ENCODE measurements at places on chromosomes 13 and 19. TPM values are rescaled to one million over a fixed set of nuclear protein-coding genes. Genes with fewer than 3 reads are reported as not detected.

The FUT1 gene
- 1.1 TPM for total RNA-seq

The TYROBP gene
- total RNA-seq: 3.6 TPM

The DACT3 gene
- 11.5 TPM for total RNA-seq

The KCNJ14 gene
- 0.51 TPM for total RNA-seq

The SPRED3 gene
- 0.21 TPM for total RNA-seq

The TEX26 gene
- total RNA-seq: not detected

The SMG9 gene
- total RNA-seq: 13.0 TPM

The CYP2F1 gene
- total RNA-seq: 3.1 TPM

The ICAM1 gene
- 16.4 TPM for total RNA-seq

The GPC6 gene
- 27.0 TPM for total RNA-seq
